ENCODE measurements at places on chromosomes 1 and 21.

DNA sequence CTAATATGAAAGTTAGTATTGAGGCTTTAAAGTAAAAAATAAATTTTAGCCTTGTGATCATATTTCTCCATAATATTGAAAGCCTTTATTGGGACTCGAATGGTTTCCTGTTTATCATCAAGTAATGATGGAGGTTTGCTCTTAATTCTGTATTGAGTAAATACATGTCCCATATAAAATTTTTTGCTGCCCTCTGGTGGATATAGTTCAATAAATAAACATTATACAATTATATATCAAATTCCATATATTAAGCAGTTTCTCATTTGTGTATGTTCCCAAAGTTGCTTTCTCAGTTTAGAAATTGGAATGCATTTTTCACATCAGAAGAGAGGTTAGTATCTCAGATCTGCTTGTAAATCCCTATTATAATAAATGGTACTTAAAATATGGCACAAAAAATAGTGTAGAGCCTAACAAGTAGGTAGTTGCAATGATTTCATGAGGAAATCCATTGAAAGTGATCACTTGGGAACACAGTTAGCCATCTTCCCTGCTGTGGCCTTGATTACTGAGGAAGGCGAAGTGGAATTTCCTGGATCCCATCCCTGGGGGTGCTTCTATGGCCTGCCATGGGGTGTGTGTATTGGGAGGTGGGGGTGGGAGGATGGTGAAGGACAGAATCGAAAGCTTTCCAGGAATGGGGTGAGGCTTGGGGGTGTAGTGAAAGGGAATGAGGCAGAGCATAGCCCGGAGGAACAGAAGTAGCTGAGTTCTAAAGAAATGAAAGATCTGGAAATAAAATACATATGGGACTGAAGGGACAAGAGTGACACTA, 84.1 kb upstream of the C21orf91 start:
- DNase-seq: no peak

DNA sequence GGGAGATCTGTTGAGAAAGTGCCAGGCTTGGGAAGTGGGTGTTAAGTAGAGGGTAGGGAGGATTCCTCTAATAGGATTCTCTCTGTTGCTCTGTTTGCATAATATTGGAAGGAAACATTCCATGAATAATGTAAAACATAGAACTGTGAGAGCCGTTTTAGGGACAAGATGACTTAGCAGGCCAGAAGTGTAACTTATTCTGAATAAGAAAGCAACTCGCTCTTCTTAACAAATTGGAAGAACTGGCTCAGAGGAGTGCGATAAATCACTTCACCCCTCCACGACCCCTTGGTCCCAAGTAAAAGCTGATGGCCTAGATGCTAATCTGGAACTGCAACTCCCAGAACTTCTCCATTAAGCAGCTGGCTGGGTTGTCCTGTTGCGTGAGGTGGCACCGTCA, 19.1 kb downstream of the SIM2 start:
- no peak for DNase-seq

GRCh38 chr1:100545855-100546254, 7.9 kb downstream of the GPR88 start:
- no peak for DNase-seq

GRCh38 chr1:1185101-1185765, 11.6 kb downstream of the TTLL10 start:
- no peak for DNase-seq

- DNase-seq: no peak
Measured at GRCh38 chr21:14543983-14544382, 2.1 kb downstream of the SAMSN1 start.

- no peak for DNase-seq
Measured at GRCh38 chr1:205763980-205764379, 11.3 kb downstream of the RAB29 start.

DNA sequence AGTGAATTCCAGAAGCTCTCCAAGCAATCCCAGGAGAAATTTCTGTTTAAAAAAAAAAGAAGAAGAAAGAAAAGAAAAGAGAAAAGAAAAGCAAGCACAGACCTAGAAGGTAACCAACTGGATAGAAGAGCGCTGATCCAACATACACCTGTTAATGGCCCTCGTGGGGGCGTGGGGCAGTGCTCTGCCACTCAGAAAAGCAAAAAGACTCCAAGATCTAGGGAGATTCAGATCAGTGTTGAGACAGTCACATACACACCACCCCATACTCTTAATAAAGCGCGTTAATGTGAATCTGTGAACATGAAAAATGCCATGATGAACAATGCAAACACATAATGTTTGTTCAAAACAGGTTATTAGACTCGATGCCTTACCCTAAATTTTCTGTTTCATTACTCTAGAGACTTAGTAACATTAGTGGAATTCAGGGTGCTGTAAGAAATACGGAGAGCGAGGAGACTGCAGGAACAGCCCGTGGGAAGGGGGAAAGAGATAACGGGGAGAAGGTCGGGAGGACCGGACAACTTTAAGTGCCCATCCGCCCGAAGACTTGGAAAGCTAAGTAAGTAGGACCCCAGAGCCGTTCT, 406 bp downstream of the NME7 start:
- DNase-seq: no peak

- no peak for DNase-seq
Measured at GRCh38 chr1:117128323-117129079, 7.0 kb upstream of the TRIM45 start.

DNA sequence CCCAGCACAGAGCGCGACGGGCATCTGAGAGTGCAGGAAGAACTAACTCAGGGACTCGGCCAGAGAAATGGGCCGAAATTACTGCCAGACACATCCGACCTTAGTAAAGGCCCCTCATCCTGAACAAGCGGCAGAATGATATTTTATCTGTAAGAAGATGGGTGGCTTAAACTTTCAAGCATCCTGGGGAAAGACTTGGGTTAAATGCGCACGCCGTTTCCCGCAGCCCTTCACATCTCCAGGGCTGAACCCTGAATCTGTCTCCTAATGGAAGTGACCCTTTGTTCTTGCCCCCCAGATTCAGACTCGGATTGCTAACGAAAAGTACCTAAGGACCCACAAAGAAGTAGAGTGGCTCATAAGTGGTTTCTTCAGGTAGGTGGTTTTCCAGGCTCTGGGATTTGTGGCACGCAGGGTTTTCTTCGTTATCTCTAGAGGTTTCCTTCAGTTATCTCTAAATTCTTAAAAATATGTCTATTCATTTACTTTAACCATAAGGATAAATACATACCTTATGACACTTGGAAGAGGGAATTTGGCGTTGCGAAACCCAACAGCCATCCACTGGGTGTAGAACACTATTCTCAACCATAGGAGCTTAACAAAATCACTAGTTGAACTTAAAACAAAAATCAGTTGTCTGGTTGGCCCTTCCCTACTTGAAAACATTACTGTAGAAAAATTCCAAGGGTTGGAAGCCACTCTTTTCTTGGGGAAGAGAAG, 627 bp downstream of the RIIAD1 start:
- DNase-seq: no peak

DNA sequence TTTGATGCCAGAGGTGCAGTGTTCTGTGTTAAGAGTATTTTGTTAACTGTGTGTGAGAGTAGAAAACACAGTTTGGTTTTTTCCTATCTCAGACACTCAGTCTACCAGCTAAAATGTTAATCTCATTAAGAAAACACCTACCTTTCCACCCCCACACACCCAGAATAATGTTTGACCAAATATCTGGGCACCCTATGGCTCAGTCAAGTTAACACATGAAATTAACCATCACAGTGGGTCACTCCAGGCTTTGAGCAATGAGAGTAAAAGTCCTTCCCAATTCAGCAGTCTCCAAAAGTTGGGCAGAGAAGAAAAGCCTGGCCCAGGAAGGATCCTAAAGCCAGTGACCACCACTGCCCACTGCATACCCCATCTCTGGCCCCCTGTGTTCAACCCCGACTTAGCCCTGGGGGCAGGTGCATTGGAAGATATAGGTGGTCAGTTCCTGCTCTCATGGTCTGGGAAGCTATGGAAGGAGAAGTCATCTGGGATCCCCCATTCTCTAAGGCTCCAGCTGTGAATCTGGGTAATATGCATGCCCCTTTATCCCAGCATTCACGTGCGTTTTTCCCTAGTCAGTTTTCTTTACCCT, 50.2 kb upstream of the CSF3R start:
- DNase-seq: no peak

DNA sequence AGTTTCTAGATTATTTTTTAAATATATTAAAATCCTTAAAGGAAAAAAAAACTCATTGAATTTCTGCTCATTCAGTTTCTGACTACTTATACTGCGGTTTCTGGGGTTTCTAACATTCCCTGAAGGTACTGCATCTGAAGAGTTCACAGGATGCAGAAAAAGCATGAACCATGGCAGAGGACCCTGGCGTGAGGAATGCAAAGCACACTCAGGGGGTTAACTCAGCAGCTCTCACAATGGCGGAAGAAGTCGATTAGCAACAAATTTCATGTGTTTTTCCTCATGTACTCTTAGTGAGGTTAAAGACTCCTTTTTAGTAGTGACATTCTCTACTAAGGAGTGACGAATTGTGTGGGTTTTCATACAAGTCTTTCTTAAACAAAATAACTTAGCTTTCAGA, 975.6 kb downstream of the NCAM2 start:
- no peak for DNase-seq

DNA sequence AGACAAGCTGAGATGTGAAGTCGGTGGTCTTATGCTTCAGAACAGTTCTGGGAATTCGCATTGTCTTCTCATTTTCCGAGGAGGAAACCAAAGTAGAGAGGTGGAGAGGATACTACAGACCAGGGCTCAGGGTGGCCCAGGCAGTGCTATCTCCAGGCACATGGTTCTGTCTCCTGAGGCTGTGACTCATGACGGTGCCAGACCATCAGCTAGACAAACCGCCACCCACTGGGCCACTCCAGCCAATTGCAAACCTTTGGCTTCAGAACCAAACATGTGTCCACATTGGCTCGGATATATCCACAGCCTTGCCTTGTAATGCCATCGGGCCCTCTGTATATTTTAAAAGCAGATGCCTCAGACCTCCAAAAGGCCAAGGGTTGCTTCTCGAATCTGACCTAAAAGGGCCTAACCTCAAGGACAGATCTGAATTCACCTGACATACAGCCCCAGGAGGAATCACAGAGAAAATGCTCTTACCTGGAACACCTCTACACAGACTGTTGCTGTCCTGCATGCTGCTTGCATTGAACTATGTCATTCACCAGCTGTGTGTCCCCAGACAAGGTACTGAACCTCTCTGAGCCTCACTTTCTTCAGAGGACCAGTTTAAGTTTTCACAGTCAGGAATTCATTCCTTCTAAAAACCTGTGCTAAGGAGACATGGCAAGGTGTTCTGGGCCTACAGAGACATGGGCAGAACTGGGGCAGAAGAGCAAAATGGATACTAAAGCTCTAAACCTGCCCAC, 224.9 kb upstream of the JUN start:
- no peak for DNase-seq

DNA sequence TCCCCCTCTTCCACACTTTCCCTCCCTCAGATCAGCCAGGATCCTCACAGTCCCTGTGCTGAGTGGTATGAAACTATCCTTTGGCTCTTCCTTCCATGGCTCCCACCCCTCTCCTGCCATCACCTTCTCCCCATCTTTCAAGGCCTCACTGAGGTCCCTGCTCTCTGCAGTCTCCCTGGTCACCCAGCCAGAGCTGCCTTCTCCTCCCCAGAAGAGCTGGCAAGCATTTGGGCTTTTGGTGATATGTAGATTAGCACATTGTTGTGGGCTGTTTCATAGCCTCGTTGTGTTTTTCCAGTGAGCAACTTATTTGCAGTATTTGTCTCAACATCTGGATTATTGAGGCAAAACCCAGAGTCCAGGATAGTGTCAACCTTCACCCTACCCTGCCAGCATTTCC, 2.2 kb downstream of the CSF1 start:
- no peak for DNase-seq

- no peak for DNase-seq
Measured at GRCh38 chr21:39153373-39153772, 29.9 kb downstream of the PSMG1 start.

- DNase-seq: no peak
Measured at GRCh38 chr1:197464044-197464443, 196.0 kb downstream of the CRB1 start.

GRCh38 chr1:170586321-170587252, 54.6 kb downstream of the GORAB start:
- DNase-seq: no peak

- no peak for DNase-seq
Measured at GRCh38 chr1:1348420-1349255, 580 bp downstream of the DVL1 start.

DNA sequence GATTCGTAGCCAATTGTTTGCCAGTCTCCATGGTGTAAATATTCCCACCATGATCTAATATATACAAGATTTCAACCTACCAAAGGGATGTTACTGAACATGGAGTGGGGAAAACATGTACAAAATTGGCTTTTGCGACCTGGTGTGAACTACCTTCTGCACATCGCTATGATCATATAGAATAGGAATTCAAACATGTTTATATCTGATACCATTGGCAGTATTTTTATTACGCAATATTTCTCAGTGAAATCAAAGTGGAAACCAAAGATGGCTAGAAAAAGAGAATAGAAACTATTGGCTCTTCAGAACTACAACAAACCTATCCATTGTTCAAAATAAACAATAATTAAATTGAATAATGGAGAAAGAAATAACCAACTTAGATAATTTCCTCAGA, 285.1 kb downstream of the TPR start:
- no peak for DNase-seq

DNA sequence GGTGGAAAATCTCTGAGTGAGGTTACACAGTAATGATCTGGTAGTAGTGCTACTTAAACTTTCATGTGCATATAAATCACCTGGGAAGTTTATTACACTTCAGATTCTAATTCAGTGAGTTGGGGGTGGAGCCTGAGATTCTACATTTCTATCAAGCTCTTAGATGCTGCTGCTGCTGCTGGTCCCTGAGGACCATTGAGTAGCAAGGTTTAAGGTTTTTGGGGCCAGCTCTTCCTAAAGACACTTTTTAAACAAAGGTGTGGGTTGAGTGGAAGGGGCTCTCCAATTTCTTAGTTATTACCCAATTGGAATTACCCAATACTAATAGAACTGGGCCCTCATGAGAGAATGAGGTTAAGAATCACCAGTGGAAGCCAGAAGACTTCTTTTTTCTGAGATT, 29.5 kb downstream of the KCNA3 start:
- no peak for DNase-seq

DNA sequence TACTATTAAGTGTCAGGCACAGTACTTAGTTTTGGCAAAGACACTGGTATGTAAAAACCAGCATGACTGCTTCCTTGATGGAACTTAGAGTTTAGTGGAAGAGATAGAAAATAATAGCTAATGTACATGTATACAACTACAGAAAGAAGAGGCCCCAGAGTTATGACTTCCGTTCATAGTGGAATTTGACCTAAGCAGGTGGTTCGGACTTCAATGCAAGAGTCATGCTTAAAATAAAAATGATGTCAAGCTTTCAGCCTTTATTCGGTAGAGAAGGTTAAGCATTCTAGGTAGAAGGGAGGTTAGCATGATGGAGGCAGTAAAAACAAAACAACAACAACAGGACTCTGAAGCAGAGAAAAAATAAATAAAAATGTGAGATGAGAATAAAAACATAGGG, 165.9 kb downstream of the KCNT2 start:
- no peak for DNase-seq

DNA sequence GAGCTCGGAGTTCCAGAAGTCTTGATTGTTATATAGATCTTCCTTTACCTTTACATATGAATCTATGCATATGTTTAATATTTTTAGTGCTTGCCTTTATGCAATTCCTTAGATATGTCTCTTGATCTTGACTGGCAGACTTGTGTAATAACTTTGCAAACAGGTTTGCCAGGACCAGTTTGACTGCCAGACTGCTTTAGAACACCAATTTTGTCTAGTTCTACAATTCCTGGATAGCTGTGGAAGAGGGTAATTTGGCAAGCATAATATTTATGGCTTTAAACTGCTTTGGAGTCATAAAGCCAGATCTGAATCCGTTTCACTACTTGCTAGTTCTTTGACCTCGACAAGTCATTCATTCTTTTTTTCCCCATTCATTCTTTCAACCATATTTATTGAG, 250.0 kb downstream of the FAF1 start:
- no peak for DNase-seq
